ENCODE measurements at places on chromosomes 5 and 9. TPM values are rescaled to one million over a fixed set of nuclear protein-coding genes. Genes with fewer than 3 reads are reported as not detected.

Gene HK3
- total RNA-seq: 2.3 TPM

Gene TMC1
- total RNA-seq: 0.12 TPM

Gene FOXI1
- total RNA-seq: not detected

Gene PITX1
- 0.95 TPM for total RNA-seq

Gene CDC23
- 10.6 TPM for total RNA-seq

Gene SLC27A6
- 9.7 TPM for total RNA-seq

Gene IFNA5
- 0.42 TPM for total RNA-seq

Gene PGM5
- total RNA-seq: 16.2 TPM

Gene EIF4E1B
- not detected for total RNA-seq

Gene OCLN
- 0.99 TPM for total RNA-seq

Gene FNIP1
- total RNA-seq: 37.2 TPM

Gene IFNB1
- not detected for total RNA-seq

Gene PLPP7
- 11.9 TPM for total RNA-seq

Gene SLC6A19
- total RNA-seq: 0.08 TPM

Gene HAVCR2
- total RNA-seq: 8.8 TPM

Gene LCN15
- not detected for total RNA-seq

Gene DPYSL3
- 92.8 TPM for total RNA-seq

Gene EQTN
- total RNA-seq: 0.92 TPM

Gene SLC1A3
- 33.3 TPM for total RNA-seq

Gene ARID3C
- 0.40 TPM for total RNA-seq

Gene DBH
- not detected for total RNA-seq

Gene VAV2
- 7.8 TPM for total RNA-seq

Gene DMRT3
- not detected for total RNA-seq

Gene NEURL1B
- 36.3 TPM for total RNA-seq

Gene ANKRD18B
- total RNA-seq: not detected

Gene FAM221B
- total RNA-seq: not detected

Gene SLC4A9
- not detected for total RNA-seq

Gene GFI1B
- not detected for total RNA-seq

Gene MYOZ3
- 2.6 TPM for total RNA-seq

Gene RANBP17
- total RNA-seq: 16.1 TPM

Gene BARHL1
- not detected for total RNA-seq

Gene MYMK
- not detected for total RNA-seq

Gene CRB2
- 1.6 TPM for total RNA-seq
